ENCODE measurements at places on chromosomes 16 and 17.
A peak's percentile ranks its signal among the peaks of the same experiment; 100 is the strongest.

GRCh38 chr16:81678326-81679095 lies 100.6 kb upstream of the PLCG2 start:
- no peak for DNase-seq

DNA sequence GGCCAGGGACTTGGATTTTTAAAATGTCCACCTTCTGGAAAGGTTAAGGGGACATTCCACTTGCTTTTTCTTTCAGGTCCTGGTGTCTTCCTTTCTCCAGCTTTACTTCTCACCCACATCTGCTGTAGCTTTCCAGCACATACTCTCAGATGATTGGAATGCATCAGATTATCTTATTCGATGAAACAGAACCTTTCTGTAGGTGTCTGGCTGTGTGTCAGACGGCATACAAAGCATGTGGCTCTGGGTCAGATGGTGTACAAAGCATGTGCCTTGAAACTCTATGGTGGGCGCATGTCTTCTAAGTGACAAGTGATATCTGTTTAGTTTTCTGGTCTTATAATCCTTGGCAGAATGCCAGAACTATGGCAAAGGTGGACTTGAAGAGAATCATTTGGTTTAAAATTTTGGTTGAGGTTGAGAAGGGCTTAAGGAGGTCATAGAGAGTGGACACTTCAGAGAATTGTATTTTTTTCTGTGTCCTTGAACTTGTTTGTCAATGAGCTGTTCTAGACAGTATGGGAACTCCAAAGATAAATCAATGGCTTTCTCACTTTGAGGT lies 125.3 kb downstream of the FTO start:
- DNase-seq: peak; percentile 23

- DNase-seq: peak; percentile 64
These were observed at the start of gene MPP2 for GRCh38 chr17:43907425-43907981. Gene MPP2, minus strand, starts transcription at chr17:43907536. Its CDS starts 3,076 bp downstream, at chr17:43904460.

- no peak for DNase-seq
These were observed 94.5 kb downstream of the PCTP start for GRCh38 chr17:55845385-55845784.

DNA sequence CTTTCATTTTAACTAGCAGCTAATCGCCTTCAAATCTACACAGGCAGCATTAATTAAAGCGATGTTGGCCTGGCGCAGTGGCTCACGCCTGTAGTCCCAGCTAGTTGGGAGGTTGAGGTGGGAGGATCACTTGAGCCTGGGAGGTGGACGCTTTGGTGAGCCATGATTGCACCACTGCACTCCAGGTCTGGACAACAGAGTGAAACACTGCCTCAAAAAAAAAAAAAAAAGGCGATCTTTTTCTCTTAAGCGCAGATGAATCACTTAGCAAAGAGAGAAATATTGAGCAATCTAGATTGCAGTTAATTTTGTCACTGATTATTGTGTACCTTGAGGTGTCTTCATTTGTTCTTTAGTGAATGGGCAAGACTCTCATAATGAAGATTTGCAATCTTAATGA lies 12.4 kb downstream of the SNTB2 start:
- peak; percentile 58 for DNase-seq

GRCh38 chr16:3938843-3939624 lies 58.5 kb upstream of the CREBBP start:
- peak; percentile 72 for DNase-seq

- DNase-seq: peak; percentile 71
These were observed 32.6 kb downstream of the RAI1 start for GRCh38 chr17:17713839-17714238.

DNA sequence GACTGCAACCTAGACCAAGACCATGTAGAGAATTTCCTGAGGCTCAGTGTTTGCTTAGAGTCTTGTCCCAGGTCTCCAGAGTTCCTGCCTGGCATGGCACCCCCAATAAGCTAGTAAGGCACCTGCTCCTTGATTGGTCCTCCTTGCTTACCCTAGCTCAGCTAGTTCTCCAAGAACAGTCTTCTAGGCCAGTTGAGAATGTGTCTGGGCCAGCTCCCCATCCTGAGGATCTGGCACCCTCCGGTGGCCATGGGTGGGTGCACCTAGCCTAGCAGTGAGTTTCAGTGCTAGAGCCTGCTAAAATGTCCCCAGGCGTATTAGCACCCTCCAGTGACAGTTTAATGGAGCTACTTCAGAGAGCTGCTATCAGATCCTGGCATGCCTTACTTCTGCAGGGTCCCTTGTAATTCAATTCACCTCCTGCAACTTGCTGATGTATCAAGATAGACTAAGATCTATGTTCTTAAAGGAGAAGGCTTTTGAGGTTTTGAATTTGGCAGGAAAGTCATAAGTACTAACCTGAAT lies 44.4 kb upstream of the MED13 start:
- peak; percentile 74 for DNase-seq

- DNase-seq: no peak
These were observed 3.4 kb upstream of the PITPNM3 start for GRCh38 chr17:6559753-6560215.

DNA sequence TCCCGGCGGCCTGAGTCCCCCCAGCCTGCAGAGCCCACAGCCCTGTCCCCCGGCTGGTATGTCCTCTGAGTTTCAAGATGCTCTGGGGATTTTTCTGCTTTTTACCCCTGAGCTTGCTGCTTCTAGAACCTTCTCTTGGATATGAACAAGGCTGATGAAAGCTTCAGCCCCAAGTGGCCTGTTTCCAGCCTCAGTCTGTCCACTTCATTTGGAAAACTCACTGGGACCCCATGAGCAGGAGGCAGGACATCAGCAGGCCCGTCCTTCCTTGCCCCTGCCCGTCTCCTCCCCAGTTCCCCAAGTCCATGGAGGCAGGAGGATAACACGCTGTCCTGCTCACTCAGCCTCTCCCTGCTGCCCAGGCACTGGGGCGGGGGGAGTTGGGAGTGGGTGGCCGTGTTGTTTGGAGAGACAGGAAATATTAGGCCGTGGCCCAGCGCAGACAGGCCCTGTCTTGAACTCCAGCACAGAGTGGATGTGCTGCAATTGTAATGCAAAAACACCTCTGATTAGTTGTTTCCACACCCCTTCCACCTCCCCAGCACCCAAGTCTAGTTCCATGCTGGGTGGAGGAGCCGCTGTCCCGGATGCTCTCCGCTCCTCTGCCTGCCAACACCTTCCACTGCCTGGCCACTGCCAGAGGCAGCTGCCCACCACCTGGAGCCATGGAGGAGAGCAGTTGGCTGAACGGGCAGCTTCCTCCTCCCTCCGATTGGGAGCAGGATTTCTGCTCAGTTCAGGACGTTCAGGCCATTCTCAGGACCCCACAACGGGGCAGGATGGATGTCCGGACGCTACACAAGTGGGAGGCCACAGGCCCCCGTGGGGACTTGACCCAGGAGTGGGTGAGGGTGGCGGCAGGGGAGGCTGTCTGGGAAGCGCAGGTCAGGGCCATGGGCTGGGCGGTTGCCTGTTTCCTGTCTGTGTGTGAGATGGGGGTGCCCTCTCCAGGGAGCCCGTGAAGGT lies 216.9 kb upstream of the GSE1 start:
- DNase-seq: no peak

DNA sequence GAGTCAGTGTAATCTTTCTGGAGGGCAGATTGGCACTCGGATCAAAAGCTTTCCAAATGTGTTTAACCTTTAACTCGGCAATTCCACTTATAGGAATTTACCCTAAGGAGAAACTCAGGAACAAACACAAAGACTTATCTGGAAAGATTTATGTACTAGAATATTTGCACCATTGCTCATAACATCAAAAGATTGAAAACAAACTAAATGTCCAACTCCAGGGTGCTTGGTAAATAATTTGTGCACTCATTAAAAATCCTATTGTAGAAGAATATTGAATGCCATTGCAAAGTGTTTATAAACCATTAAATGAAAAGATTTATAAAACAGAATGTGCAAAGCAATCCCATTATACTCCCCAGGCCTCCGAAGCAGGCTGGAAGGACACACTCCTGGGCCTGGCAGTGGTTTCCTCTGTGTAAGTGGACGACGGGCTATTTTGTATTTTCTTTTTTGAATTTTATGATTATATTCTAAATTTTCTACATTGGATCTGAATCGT lies 18.7 kb upstream of the RBFOX3 start:
- no peak for DNase-seq

DNA sequence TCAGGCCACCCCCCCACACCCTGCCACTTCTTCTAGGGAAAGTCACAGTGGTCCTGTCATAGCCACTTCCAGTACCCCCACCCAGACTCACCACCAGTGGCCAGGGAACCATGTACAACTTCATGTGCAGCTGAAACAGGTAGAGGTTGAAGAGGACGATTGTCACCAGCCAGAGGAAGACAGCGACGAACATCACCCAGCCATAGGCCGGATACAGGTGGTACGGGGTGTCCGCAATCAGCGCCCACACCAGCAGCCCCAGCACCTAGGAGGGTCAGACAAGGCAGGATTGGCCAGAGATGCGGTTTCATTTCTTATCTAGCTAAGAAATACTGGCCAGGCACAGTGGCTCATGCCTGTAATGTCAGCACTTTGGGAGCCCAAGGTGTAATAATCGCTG lies 16.7 kb downstream of the ARL2BP start:
- DNase-seq: no peak
